KBM-7 (cell line): ENCODE measurements at places on chromosomes 7 and 10.

DNA sequence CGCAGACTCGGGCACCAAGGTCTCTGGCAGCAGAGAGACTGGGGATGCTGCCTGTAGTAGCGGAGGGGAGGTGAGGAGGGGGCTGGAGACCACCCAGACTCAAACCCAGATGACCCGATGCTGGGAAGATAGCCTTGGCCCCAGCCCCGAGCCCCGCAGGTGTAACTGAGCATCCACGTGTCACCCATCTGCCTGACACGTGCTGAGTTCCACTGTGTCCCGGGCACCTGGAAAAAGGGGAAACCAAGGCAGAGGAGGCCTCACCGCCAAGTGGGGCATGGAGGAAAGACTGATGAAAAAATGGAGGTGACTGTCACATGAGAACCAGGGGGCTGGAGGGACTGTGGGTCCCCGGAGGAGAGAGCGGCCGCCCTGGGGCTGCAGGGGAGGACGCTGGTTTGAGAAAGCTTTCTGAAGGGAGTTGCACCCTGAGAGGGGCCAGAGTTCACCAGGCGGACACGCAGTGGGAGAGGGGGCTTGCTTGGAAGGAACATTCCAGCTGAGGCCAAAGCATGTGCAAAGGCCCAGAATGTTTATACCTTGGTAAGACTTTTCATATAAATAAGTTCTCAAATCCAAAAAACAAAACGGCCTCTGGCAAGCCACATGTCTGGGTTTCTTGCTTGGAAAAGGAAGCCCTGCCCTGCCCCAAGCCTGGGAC is 27.4 kb upstream of the ELN start:
- DNase-seq, result no peak

DNA sequence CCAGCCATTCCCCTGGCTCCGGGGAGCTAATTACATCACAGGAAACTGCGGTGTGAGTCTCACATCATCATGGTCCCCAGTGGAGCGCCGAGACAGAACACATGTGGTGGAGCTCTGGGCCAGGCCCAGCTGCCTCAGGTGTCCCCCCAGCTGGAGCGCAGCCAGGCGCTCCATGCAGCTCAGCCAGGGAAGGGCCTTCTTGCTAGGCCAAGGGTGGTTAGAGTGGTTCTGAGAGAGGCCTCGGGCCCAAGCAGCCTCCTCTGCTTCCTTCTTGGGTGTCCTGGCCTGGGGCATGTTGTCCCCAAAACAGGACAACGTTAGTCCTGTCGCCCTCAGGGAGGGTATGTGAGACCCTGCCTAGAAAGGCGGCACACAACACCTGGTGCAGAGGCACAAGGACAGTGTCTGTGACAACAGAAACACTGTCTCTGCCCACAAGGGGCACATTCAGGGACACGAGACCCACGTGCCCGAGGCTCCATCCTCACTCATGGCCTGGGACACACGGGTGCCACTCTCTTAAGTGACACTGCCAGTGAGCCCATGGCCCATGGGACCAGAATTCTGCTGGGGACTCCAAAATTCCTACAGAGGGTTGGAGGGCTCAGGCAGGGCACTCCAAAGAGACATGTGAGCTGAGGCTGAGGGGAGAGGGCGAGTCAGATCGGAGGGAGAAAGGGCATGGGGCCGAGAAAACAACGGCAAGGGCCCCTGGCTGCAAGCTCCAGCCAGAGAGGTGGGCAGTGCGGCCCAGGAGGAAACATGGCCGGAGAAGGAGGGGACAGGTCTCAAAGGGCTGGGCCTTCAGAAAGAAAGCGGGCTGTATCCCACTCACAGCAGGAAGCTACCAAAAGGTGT is 37.0 kb upstream of the RET start:
- no peak for DNase-seq

- DNase-seq, result no peak
Observed at GRCh38 chr7:140084142-140084655, 21.4 kb upstream of the PARP12 start.

DNA sequence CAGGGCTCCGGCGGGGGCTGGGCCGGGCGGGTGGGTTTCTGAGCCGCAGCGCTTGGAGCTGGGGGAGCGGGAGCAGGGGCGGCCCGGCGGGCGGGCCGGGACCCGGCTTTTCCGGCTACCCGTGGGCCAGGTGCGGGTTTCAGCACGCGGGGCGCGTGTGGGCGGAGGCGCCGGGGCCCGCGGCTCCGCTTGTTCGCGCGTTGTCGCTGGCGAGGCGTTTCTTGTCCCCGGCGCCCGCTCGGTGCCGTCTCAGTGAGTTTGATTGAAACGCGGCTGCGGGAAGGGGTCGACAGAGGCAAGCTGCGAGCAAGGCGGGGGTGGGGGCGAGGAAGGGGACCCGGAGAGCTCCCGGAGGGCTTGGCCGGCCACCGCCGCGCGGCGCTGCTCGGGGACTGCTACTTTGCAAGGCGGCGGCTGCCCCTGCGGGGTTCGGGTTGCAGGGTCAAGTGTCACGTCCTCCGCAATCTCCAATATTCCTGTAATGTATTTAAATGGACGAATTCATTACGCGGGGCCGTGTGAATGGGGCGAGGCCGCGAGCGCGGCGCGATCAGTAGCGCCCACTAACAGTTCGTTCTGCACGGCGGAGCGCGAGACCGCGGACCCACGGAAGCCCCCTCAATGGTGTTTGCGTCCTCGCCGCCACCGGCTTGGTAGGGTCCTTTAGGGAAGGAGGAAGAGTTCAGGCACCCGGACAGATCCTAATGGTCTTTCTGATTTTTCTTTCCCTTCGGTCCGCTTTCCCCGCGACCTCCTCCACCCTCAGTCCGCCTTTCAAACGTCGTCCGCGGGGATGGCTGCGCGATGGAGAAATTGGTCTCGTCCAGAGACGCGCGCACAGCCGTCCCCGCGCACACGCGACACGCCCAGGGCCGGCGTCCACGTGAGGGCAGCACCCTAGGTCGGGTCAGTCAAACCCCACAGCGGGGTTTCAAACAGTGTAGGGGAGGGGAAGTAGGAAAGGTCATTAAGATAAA is 76.9 kb downstream of the INSIG1 start:
- no peak for DNase-seq

DNA sequence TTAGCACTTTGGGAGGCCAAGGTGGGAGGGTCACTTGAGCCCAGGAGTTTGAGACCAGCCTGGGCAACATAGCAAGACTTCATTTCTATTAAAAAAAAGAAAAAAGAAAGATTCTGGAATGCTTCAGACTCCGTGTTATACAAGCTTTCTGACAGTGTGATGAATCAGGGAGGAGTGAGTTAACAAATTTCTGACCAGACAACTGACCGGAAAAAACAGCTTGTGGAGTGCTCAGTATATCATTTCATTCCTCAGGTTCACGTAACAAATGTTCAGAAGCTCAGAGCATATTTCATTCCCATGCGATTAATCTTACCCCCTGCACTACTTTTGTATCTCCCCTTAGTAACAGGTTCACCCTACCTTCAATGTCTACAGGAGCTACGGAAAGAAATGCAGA is 28.6 kb upstream of the TNPO3 start:
- DNase-seq, result no peak

DNA sequence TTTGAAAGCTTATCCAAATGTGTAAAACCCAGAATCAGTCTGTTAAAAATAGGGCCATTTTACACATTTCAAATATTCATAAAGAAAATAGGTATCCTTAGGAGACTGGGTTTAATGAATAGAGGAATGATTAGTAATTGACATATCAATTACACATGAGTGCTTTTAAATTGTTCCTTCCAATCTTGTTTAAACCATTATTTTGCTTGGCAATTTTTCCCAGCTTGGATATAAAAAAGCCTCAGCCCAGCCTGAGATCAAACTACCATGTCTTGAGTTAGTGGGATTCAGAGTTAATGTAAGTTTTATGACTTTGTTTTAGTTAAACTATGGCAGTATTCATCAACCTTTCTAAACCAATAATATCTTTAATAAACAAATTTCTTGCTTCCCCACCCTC is 28.3 kb downstream of the PARP12 start:
- no peak for DNase-seq

DNA sequence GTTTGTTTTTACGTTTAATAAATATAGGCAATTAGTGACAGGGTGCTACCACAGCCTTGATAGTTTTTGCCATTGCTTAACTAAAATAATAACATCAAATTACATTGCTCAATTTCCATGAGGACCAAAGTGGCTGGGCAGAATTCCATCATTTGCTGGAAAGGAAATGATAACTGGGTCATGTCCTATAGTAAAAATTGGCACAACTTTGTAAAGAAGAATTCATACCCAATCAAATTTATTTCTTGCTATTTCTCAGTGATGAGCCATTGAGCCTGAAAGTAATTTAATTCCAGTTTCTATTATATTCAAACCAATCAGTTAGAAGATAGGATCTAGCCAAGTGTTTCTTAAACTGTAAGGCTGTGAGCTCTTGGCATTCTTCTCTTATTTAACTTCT is 102.2 kb upstream of the CTTNBP2 start:
- DNase-seq, result no peak

DNA sequence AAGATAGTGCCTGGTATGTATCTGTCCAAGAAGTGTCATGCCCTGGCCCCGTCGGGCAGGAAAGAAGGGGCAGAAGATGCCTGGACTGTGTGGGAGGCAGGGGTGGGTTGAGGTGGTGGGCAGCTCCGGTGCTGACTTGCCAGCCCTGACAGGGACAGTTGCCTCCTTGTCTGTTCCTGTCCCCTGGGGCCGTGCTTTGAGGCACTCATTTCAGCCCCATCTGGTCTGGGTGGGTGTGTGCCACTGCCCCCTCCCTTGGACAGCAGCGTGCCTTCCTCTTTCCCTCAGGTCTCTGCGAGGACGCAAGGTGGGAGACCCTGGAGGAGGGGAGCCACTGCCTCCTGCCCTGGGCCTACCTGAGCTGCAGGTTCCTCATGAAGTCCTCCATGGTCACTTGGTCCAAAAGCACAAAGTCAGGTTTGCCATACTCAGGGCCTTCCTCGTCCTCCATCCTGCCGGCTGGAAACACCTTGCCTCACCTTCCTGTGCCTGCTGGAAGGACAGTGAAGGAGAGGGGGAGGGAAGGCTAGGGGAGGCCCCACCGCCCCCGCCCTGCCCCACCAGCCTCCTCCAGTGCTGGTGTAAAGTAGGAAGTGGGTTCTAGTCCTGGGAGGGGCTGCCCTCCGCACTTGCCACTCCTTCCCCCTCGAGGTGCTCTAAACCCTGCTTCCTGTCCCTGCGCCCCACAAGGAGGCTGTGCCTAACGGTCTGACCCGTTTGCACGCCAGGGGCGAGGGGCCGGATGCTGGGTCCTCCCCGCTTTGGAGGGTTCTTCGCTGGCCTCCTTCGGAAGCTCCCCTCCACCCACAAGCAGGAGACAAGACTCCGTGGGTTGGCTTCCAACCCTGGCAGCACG is at the start of gene MYO1G:
MYO1G (minus strand) TSS at position 505 of the 856 bp plus-strand sequence; CDS start at position 451, 54 bp downstream.
- DNase-seq, result peak; percentile 99

- DNase-seq, result no peak
Observed at GRCh38 chr10:49139028-49139845, 5.4 kb upstream of the FAM170B start.

- DNase-seq, result peak; percentile 76
Observed at GRCh38 chr7:21338728-21339164, 89.1 kb upstream of the SP4 start.

- no peak for DNase-seq
Observed at GRCh38 chr7:84629640-84630318, 435.2 kb upstream of the SEMA3A start.

GRCh38 chr10:28082885-28083284 is 84.0 kb upstream of the ODAD2 start:
- no peak for DNase-seq
